ENCODE measurements at places on chromosomes 12 and 14. TPM values are rescaled to one million over a fixed set of nuclear protein-coding genes. Genes with fewer than 3 reads are reported as not detected.

SERPINA12 gene
- not detected for polyA plus RNA-seq

MSI1 gene
- polyA plus RNA-seq = not detected

MMAB gene
- 26.6 TPM for polyA plus RNA-seq

TMEM117 gene
- 4.3 TPM for polyA plus RNA-seq

- DNase-seq = no peak
These were observed 148.8 kb downstream of the ADGRD1 start for GRCh38 chr12:131102493-131102931.

GRCh38 chr12:119829439-119829838 lies 47.7 kb downstream of the CIT start:
- DNase-seq = no peak

- peak; percentile 49 for DNase-seq
These were observed 1.3 kb downstream of the TRIM9 start for GRCh38 chr14:51093371-51094281.

- DNase-seq = no peak
These were observed 38.7 kb downstream of the ANO4 start for GRCh38 chr12:100833282-100833681.

- no peak for DNase-seq
These were observed 15.3 kb downstream of the TNFRSF1A start for GRCh38 chr12:6326316-6327228.

GRCh38 chr12:39763890-39764169 lies 144.2 kb upstream of the ABCD2 start:
- no peak for DNase-seq

DNA sequence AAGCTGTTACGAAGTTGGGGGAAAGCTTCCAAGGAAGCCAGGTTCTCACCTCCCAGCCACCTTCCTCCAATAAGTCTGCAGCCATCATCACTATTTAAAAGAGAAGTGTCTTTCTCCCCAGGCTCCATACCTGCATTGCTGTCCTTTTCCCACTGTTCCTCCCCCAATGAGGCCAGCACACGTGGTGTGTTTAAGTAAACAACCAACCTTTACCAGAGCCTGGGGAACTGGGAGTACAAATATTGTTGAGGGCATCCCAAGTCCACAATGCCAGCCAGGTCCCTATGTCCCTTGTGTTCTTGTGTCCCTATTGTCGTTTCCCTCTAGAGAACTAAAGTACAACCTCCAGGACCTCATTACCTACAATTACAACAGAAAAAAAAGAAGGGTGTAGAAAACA lies 49.2 kb upstream of the PNMA1 start:
- DNase-seq = no peak

- DNase-seq = no peak
These were observed 36.8 kb downstream of the CCDC88C start for GRCh38 chr14:91380610-91381371.

GRCh38 chr12:32661706-32662105 lies 17.4 kb upstream of the DNM1L start:
- DNase-seq = no peak

DNA sequence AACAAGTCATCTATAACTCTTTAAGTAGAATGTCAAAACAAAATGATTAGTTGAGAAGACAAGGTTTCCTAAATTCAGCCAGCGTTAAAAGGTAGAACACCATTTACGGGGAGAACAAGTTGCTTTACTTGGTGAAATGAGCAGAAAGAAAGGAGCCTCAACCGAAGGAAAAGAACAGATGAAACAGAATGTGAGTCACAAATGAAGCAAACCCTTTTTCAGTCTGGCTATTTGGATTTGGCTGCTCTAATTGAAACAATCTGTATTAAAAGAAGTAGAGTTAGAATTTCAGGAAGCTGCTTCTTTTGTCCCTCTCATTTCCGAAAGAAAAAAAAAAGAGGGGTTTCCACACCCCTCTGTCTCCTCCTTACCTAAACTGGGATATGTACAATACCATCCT lies 34.6 kb downstream of the CEP128 start:
- no peak for DNase-seq

DNA sequence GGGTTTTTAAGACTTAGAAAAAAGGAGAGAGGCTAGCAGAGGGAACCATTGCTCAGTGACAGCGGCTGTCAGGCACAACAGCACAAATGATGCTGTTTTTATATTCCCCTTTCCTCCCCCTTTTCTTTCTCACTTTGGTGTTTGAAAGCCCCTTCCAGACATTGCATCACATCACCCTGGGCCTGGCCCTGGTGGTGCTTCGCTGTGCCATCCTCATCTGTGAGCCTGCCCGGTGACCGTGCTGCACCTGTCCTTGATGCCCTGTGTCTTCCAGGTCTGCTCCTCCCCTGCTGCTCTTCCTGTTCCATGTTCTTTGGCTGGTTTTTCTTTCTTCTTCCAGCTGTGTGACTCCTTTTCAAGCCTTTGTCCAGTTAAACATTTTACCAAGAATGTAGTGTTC lies 24.8 kb downstream of the KLC1 start:
- no peak for DNase-seq

DNA sequence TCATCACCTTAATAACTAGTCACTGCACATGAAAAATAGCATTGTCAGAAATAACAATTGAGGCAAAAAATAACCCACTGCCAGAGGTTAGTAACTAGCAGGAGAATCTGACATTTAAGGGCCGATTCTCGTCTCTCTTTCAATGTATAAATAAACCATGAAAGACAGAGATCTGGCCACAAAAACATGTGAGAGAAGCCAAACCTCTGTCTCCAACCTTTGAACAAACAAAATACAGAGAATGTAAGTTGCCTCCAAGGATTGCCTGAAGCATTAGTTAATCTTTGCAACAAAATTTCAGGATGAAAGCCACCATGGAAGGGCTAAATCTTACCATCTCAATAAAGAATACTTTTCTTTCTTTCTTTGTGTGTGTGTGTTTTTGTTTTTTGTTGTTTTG lies 257.4 kb upstream of the TMTC1 start:
- no peak for DNase-seq

- DNase-seq = no peak
These were observed 13.3 kb downstream of the PPP4R3A start for GRCh38 chr14:91496790-91497189.

- DNase-seq = no peak
These were observed 25.9 kb upstream of the EDDM3A start for GRCh38 chr14:20719777-20720176.

- no peak for DNase-seq
These were observed 108.6 kb downstream of the BCL11B start for GRCh38 chr14:99163446-99163845.

DNA sequence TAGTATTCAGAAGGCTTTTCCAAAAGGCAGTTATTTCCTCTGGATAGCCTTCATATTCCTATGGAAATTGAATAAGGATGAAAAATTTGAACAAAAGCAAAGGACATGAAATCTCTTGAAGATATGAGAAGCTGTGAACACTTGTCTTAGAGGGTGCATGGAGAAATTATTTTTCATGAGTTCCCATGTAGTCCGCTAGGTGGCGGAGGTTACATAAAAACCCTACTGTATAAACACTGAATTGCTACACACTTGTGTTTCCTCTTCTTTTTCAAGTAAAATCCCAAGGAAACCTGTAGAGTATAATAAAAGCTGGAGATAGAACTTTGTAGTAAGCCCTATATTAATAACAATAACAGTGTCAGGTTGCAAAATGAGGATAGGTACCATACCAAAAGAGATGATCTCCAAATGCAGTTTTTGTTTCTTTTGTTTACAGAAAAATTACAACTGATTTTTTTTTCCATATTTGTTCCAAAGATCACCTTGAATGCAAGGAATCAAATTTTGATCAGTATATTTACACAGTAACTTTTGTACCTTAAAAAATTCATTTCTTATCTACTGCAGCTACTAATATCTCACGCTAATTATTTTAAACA lies 37.8 kb upstream of the OR4E1 start:
- peak; percentile 35 for DNase-seq

DNA sequence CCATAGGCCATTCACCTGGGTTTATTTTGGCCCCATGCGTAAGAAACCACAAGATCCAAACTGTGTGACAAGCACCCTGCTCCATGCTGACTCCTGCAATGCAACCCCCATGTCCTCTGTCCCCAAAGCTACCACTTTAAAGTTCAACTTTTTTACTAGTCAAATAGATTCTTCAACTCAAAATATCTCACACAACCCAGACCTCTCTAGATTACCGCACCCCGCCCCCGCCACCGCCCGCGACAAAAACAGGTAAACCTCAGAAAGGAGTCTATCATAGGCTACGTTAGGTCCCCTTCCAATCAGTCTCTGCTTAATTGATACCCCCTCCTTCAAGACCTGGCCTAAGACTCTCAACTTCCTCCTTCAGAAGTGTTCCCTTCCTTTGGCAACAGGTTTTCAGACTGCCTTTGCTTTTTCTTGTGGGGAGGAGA lies 2.2 kb downstream of the ZFP36L1 start:
- peak; percentile 77 for DNase-seq

- DNase-seq = no peak
These were observed 125.8 kb downstream of the VRK1 start for GRCh38 chr14:96922986-96923385.

- no peak for DNase-seq
These were observed 22.8 kb downstream of the TPCN1 start for GRCh38 chr12:113244047-113244460.

DNA sequence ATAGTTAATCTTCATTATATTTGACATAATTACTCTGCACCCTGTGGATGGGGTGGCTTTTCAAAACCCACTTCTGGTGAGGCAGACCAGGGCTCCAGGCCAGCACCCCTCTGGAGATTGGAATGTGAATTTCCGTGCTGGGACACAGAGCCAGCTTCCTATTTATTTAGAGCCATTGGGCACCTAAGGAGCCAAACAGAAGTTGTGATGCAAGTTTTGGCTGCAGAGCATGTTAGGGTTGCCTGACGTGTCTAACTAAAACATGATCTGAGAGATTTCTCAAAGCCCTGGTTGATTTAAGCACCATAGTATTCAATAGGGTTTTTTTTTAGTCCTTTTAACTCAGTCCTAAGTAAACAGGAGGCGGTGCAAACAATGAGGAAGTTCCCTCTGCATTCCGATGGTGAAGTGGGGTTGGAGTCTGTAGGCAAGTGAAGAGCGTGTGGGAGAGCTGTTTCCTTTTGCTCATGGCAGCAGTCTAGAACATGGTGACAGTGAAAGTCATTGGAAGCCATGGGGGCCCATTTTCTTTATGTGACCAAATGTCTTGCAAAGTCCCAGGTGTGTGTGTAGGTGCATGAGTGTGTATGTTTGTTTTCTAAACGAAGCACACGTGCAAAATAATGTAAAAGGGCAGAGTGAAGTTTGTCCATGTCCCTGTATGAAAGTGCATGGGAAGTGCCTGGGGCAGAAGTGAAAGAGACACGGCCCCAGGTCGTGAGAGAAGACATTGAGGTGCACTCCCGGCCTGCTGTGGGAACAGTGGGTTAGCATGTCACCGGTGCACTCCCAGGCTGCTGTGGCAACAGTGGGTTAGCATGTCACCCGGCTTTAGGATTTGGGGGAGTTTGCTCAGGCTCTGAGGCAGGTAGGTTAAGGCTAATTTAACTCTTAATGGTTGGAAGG lies 117.7 kb downstream of the PRKCH start:
- no peak for DNase-seq

GRCh38 chr14:70891737-70892136 lies 15.5 kb upstream of the PCNX1 start:
- DNase-seq = no peak

GRCh38 chr12:101001669-101002068 lies 207.1 kb downstream of the ANO4 start:
- no peak for DNase-seq

GRCh38 chr12:91003737-91004136 lies 1.0 kb downstream of the EPYC start:
- DNase-seq = no peak

DNA sequence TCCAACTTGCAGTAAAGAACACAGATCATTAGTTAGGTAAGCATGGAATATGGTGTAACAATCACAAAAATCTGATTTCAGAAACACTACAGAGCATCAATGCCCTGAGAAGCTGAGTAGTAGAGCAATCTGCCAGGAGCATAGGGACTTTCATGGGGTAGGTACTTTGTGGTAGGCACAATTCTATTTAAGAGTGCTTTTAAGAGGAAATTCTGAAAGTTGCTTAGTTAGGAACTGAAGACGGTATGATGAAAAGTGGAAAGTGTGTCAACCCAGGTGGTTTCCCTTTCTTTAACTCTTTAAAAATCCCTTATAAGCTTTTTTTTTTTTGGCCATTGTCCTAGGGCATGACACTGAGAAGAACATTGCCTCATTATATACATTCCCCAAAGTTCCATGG lies 535.7 kb upstream of the FBXO33 start:
- DNase-seq = no peak

DNA sequence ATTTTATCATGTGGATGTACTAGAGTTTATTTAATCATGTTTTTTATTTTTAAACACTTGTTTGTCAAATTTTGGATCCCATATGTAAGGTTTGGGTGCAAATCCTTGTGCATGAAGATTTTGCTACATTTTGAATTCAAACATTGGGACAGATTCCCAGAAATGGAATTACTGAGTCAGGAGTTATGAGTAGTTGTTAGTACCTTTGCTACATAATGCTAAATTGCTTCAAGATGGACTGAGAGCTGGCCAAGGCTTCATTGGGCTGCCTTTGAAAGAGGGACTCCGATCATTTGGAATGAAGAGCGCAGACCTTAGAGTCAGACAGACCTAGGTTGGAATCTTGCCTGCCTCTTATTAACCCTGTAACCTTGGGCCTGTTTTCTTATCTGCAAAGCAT lies 154.9 kb upstream of the PWP1 start:
- DNase-seq = no peak

DNA sequence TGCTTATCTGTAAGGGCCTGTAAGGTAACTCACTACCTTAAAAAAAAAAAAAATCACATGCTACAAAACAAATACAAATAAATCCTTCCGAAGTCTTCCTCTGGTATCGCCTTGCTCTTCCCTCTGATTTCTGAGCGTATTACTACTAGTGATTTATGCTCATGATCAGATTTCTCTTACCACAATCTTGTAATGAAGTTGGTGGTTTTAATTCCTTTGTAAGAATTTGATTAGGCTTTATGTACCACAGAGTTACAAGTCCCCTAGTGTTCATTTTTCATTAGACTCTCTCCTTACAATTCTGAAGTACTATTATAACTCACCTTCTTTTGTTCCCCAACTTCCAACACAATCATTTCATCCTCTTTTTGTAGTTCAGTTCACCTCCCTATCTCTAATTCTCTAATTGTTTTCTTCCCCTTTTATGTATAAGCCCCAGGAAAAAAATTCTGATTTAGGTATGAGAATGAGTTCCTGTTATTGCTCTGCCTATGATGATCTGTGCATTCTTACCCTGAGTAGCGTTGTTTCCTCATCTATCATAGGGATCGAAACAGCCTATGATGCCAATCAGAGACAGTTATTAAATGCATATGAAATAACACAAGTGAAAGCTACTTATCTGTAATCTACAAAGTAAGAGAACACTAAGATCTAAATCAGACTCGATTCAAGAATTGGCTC lies 81.5 kb downstream of the EPS8 start:
- no peak for DNase-seq

- DNase-seq = no peak
These were observed 120.3 kb downstream of the GARIN6 start for GRCh38 chr12:99767809-99768208.

- DNase-seq = no peak
These were observed 503.5 kb downstream of the LRFN5 start for GRCh38 chr14:42110167-42110566.

- DNase-seq = no peak
These were observed 208.7 kb downstream of the KITLG start for GRCh38 chr12:88371416-88372183.

Data from naive thymus-derived CD4-positive, alpha-beta T cell (primary cell).